Adrenal gland (tissue), 19 donors: ENCODE measurements at places on chromosomes 5 and 9. TPM values are rescaled to one million over a fixed set of nuclear protein-coding genes. Genes with fewer than 3 reads are reported as not detected.

SHISAL2B gene
- polyA plus RNA-seq: not detected

MRPL41 gene
- polyA plus RNA-seq: 6.1 TPM

CTXN3 gene
- polyA plus RNA-seq: not detected

SCGB3A2 gene
- not detected for polyA plus RNA-seq

OR1J4 gene
- polyA plus RNA-seq: not detected

SLC6A18 gene
- not detected for polyA plus RNA-seq

PTTG1 gene
- polyA plus RNA-seq: 8.7 TPM

F2RL2 gene
- polyA plus RNA-seq: 0.16 TPM

- DNase-seq: no peak
Observed at GRCh38 chr5:57577432-57578175, 95.0 kb upstream of the ACTBL2 start.

DNA sequence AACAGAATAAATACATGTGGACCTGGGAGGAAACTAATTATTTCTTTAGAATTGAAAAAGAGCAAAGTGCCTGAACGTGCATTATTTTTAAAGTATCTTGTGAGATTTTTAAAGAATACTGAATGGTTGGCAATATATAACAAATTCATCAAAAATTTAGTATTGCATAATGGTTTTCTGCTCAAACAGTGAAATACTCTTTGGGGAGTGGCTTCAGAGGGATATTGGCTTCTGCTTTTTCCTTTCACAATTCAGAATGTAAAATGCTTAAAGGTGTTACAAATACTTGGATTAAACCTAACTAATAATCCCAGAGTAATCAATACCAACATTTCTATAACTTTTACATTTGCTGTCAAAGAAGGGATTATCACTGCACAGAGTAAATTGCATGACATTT lies 379.3 kb upstream of the CHD1 start:
- no peak for DNase-seq

DNA sequence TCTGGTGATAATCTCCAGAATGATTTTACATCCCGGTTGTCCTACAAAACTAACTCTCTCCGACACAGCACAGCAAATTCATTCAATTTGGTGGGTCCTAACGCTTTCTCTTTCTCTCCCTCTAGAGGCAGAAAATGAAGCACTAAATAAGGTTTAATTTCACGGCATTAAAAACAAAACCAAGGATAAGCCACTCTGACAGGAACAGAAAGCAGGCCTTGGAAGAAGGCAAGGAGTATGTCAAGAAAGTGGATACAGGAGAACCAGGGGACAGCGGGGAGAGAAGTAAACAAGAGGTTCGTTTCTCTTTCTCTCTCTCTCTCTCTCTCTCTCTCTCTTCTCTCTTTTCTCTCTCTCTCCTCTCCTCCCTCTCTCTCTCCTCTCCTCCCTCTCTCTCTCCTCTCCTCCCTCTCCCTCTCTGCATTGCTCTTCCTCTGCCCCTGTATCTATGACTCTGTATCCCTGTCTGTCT lies 49.8 kb downstream of the EBF1 start:
- DNase-seq: no peak

GRCh38 chr5:78808818-78809217 lies 160.2 kb upstream of the LHFPL2 start:
- no peak for DNase-seq

DNA sequence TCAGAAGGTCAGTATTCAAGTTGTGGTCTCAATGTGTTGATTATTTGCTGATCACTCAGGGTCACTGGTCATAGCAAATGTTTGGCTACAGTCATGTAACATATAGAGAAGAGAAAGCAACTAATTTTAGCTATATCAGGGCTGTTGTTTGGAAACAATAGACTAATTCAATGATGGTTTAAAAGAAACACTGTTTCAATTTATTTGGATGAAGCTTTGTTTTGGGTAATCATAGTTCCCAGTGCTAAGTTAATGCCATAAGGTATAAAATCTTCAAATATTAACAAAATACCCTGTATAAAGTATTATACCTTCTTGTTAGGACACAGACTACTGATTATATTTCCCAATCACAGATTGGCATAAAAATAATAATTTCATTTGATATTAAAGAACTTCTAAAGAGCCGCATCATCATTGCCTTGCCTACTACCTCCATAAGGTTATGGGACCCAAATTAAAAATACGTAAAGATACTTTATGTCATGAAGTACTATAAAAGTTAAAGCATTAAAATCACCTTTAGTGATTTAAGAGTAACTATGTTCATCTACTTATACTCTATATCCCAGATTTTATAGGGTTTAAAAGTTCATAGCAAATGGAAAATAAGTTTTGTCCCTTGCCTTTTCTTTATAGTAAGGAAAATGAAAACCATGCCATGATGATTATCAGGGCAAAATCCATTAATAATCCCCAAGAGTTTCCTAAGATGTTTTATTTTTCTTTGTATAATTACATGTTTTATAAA lies 6.0 kb downstream of the NR3C1 start:
- DNase-seq: no peak

DNA sequence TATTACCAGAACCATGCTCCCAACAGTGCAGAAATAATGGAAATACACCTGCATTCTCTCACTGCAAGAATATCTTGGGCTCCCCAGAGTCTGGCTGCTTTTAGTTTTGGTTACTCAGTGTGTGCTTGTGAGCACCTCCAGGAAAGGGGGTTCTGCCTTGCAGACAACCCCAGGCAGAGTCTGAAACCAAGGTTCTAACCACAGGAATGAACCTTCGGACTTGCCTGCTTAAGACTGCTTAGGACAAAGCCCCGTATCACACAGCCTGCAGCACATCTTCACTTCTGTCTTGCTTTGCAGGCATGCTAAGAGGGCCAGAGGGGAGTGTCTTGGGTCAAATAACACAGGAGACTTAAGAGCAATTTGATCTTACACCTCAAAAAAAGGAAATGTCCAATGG lies 94.8 kb upstream of the SPATA31C2 start:
- DNase-seq: no peak

GRCh38 chr9:70081120-70081495 lies 37.5 kb downstream of the MAMDC2 start:
- DNase-seq: no peak

DNA sequence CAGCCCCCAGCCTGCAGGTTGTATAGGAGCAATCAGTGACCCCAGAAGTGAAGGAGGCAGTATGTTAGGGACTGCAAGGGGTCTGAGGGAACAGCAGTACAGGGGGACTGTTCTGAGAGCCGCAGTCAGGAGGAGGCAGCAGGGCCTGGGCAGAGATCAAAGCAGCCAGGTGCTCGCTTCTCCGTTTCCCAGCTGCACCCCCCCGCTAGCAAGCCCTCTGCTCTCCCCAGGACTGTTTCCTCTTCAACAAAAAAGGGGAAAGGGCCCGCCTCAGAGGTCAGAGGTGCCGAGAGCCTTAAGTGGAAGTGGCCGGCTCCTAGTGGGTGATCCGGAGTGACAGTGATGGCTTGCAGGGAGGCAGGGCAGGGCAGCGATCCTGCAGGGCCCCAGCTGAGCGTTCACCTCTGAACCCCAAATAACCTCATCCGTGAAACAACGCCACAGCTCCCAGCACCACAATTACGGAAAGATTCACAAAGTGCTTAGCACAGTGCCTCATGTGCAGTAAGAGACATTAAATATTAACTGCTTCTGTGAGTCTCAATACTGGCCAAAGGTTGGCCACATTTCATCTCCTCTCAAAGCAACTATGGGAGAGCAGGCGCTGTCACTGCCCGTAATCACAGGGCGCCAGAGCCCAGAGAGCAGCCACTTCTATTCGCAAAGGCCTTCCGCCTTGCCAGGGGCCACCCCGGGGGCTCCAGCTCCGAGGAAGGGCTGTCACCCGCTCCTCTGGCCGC lies 8.0 kb downstream of the CLPTM1L start:
- no peak for DNase-seq

DNA sequence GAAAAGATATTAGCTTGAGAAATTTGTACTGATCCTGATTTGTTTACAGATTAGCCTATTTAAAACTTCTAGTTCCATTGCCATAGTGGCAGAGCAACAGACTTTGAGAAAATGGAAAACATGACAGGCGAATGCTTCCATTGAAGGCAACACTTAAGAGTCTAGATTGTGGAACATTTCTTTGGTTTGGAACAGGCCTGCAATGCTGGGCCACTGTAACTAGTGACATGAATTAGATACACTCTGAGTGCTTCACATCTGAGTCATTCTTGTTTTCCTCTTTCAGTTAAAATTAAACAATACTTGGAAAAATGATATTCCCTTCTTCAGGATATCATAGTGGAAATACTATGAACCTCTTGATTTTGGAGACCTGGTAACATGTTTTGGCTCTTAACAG lies 453.6 kb upstream of the TUSC1 start:
- no peak for DNase-seq

DNA sequence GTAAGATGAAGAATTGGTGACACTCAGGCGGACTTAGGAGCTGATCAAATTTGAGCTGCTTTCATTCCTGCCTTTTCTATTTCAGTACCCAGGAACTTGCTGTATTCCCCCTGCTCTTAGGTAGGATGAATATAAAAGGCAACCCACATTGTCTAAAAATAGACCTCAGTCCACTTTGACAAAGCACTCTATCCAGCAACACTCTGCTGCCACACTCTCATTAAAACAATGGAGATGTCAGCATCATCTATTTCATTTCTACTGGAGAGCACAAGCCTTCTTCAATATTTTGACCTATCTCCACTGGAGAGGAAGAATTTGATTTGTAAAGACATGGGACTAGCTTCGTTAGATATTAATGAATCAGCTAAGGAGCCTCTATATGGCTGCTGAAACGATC lies 468.4 kb downstream of the PTPRD start:
- no peak for DNase-seq

- DNase-seq: no peak
Observed at GRCh38 chr9:87550253-87550954, 52.7 kb downstream of the DAPK1 start.

DNA sequence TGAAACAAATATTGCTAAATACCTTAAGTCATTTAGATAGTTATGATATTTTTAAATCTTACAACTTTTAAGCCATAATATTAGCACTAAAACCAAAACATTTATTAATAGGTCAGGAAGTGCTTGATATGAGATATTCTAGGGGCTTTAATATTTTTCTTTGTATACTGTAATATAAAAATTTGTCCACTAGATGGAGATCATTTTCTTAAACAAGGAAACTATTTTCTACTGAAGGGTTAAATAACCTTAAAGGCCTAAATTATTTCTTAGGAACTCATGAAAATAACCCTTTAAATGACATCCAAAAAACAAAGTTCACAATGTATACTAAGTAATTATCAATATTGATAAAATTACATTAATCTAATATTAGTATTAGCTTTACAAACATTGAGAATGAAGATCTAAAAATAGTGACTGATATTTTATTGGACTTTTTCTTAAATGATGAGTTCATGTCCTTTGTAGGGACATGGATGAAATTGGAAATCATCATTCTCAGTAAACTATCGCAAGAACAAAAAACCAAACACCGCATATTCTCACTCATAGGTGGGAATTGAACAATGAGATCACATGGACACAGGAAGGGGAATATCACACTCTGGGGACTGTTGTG lies 635.7 kb downstream of the RAB3C start:
- no peak for DNase-seq

GRCh38 chr5:39891376-39891775 lies 466.6 kb upstream of the DAB2 start:
- no peak for DNase-seq

DNA sequence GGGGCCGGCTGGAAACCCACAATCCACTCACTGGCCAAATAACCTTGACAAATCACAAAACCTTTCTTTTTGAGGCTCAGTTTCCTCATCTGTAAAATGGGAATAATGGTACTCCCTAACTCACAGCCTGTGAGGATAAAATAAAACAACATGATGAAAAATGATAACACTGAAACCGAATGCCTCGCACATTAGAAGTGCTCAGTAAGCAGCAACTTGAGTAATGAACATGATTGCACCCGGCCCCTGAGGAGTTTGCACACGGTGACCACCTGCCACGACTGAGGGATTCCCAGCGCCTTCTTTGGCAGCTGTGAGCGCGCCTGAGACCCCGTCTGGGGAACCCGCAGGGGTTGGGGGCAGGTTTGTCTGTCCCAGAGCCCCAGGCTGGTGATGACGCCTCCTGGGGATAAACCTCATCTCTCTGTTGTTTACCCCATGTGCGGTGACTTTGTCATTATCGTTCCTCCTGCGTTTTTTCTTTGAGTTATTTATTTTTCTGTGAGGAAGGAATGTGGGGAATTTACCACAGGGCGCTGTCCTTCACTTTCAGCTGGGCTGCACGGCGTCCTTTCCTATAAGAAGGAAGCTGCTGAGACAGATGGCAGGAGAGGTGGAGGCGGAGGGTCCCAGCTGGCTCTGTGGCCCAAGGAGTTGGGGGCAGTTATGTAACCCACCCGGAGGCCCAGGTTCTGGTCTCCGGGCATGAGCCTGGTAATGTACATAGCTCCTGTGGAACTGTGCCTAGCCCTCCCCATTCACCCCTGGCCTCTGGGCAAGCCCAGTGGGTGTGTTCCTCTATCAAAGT lies 3.0 kb upstream of the SYNPO start:
- DNase-seq: peak; percentile 79

GRCh38 chr9:259405-260404 lies 45.0 kb downstream of the DOCK8 start:
- DNase-seq: no peak

DNA sequence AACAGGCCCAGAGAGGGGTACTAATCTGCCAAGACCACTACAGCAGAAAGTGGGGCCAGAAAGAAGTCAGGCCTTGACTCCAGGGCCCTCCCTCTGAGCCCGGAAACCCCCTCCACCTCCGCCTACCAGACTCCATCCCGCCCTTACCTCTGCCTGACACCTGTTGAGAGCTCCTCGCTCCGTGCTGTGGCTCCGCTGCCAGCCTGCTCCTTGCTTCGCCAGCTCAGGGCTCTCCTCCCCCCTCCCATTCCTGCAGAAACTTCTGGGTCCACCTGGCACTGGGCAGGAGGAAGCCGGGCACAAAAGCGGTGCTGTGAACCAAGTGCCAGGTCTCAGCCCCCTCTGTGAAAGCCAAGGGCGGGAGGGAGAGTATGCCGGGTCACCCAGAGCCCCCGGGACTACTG lies 6.4 kb upstream of the ST6GALNAC6 start:
- DNase-seq: no peak

- DNase-seq: no peak
Observed at GRCh38 chr5:26519245-26519644, 519.1 kb downstream of the CDH9 start.

- DNase-seq: no peak
Observed at GRCh38 chr5:176816791-176817347, 6.5 kb downstream of the UNC5A start.

DNA sequence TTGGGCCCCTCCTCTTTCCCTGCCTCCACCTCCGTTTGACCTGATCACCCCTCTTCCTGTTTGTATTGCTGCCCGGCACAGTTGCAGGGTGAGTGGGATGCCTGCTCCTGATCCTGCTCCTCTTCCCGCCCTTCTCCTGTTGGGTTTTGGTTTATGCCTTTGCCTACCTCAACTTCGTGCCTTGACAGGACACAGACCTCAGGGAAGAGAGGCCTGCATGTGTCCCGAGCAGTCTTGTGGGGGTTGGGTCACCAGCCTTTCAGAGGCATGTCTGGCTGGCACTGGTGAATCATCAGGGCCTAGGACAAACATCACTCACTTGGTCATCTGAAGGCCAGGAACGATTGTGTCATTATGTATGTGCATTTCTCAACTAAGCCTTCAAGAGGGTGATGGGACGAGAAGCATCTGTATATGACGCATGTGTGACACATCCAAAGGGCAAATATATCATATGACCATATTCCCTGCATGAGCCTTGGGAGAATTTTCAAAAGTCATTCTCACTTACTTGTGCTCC lies 56.9 kb downstream of the NPR3 start:
- peak; percentile 95 for DNase-seq

GRCh38 chr5:132238169-132238744 lies 10.6 kb upstream of the P4HA2 start:
- DNase-seq: peak; percentile 75

GRCh38 chr5:111769541-111769940 lies 12.5 kb upstream of the NREP start:
- no peak for DNase-seq
